ENCODE measurements at places on chromosomes 16 and 17.

- DNase-seq = no peak
- no peaks in the 10 kb centered on the region for H3K27me3 ChIP-seq
- no peaks in the 10 kb centered on the region for H3K36me3 ChIP-seq
- H3K4me3 ChIP-seq = peak overlapping the region; percentile 79
- H3K4me1 ChIP-seq = peaks cover 19% of the 10 kb centered on the region
Measured at GRCh38 chr16:693766-694165, 3.6 kb upstream of the WDR24 start.

GRCh38 chr17:11954936-11955335 is 42.3 kb downstream of the ZNF18 start:
- H3K4me3 ChIP-seq = no peak overlapping the region
- peaks cover 8% of the 10 kb centered on the region for H3K36me3 ChIP-seq
- no peaks in the 10 kb centered on the region for H3K4me1 ChIP-seq
- H3K27ac ChIP-seq = no peak overlapping the region
- no peaks in the 10 kb centered on the region for H3K27me3 ChIP-seq
- no peak for DNase-seq

DNA sequence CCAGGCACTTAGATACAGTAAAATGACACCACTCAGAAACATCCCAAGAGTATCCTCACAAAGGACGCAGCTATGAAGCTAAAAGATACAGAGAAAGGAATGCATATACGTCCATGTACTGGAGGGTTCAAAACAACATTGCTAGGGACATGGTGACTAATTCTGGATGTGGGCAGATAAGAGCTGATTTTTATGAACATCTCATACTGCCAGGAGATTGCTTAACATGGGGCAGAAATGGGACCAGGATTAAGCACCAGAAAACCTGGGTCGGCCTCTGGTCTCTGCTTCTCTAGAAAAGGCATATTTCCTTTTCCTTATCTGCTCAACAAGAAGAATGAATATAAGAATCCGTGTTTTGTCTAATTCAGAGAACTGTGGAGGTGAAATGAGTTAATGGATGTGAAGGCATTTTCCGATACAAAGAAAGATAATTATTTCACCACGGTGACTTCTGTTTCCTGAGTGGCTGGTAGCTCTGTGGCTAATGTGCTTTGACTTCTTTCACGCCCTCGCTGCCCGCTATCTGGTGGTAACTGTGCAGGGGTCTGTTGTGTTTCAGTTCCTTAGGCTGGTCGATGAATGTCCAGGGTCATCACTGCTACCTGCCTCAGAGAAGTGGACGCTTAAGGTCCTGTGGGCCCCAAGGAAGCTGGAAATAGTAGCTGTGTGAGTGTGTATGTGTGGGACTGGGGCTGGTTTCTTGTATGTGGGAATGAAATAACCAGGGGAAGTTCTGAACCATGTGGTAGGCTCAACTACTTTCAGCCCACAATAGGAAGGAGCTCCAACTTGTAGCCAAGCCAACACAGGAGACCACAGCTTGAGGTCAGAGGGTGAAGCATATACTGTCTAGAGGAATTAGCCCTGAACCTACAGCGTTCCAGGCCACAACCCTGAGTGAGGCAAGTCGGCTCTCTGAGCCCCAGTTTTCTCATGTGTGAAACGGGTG is 15.8 kb upstream of the CCL5 start:
- peaks cover 14% of the 10 kb centered on the region for H3K27me3 ChIP-seq
- H3K27ac ChIP-seq = no peak overlapping the region
- H3K4me1 ChIP-seq = peaks cover 10% of the 10 kb centered on the region
- DNase-seq = no peak

DNA sequence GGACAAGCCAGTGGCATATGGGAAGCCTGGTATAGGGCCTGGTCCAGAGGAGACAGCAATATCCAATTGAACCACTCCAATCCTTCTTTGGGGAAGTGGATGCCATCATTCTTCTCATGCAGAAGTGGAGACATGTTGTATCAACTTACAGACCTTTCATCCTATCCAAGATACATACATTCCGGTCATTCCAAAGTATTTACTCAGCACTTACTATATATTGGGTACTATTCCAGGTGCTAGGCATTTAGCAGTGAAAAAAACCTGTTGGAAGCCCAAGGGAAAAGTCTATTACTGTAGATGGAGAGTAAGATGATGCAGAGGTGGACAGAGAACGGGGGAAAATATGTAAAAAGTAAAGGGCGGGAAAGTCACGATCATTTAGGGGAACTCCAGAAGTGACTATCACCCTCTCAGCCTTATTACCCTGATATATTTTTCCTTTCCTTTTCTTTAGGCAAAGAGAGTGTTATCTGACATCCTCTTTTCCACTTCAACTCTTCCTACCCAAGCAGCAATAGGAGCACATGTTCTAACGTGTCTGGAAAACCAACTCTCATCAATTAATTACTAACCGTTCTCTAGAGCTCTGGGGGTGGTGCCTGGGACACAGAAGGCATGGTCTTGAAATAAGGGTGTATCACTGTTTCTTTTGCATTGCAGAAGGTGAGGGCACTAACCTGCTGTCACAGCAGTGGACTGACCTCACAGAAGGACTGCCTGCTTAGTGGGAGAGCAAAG is 210.1 kb upstream of the MAF start:
- H3K4me3 ChIP-seq = no peak overlapping the region
- no peaks in the 10 kb centered on the region for H3K4me1 ChIP-seq
- H3K36me3 ChIP-seq = no peaks in the 10 kb centered on the region
- no peak overlapping the region for H3K27ac ChIP-seq
- DNase-seq = no peak
- peaks cover 51% of the 10 kb centered on the region for H3K27me3 ChIP-seq

- peak; percentile 25 for DNase-seq
- H3K4me3 ChIP-seq = peak overlapping the region; percentile 96
Measured at GRCh38 chr16:53504665-53505064, 1.7 kb upstream of the AKTIP start.

DNA sequence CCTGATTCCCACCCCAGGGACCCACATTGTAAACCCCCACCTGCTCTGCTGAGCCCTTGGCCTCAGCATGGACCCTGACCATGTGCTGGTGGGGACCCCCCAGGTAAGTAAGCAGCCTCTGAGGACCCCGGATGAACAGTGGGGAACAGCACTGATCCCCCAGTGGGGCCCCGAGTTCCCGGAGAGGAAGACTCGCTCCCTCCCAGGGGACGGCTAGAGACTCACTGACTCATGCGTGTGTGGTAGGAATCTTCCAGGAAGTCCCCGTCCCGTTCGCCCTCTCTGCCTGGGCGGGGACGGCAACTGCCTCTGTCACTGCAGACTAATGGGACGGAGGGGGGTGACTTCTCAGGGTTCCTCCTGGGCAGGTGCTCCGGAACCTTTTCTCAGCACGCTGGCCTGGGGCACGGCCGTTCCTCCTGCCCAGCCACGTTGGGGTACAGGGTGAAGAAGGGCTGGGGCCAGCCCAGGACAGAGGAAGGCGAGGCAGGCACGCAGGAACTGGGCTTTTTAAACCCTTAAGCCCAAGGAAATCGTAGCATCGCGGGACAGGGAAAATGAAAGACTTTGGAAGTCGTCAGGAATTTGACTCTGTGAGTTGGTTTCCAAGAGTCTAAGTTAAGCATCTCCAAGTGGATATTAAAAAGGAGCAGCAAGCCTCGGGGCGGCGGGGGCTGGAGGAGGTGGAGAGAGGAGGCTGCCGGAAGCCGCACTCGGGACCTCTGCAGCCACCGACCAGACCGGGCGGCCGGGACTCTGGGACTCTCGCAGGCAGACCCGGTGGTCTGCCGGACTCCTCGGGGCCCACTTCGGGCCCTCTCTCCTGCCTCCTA is 178.7 kb downstream of the SEC14L1 start:
- no peaks in the 10 kb centered on the region for H3K36me3 ChIP-seq
- H3K27ac ChIP-seq = peak overlapping the region; percentile 94
- DNase-seq = peak; percentile 41

DNA sequence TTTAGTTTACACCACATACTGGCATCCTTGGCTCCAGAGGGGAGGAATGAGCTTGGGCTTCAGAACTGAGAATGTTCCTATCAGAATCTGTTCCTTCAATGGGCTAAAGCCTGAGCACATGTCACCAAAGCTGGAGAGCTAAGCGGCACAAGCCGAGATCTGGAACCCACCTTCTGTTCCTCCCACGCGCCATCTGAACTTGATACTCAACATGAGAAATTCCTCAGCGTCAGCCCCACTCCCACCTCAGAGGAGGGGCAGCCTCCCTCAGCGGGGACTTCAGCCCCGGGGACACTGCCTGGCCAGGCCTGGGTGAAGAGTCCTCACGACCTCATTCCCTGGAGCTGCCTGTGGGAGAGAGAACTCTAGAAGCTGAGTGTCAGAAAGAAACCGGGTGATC is 22.8 kb upstream of the SLC47A1 start:
- H3K27me3 ChIP-seq = peaks cover 4% of the 10 kb centered on the region
- peak overlapping the region; percentile 50 for H3K4me3 ChIP-seq
- no peak for DNase-seq
- peaks cover 14% of the 10 kb centered on the region for H3K4me1 ChIP-seq
- no peak overlapping the region for H3K27ac ChIP-seq
- H3K36me3 ChIP-seq = peaks cover 2% of the 10 kb centered on the region

GRCh38 chr17:9644910-9645751 is at the start of gene USP43:
USP43 (plus strand) TSS chr17:9645517; CDS start chr17:9645633, 116 bp downstream.
- H3K36me3 ChIP-seq = peaks cover 4% of the 10 kb centered on the region
- DNase-seq = no peak
- peaks cover 34% of the 10 kb centered on the region for H3K27me3 ChIP-seq
- no peak within 1 kb of the TSS for H3K27ac ChIP-seq

DNA sequence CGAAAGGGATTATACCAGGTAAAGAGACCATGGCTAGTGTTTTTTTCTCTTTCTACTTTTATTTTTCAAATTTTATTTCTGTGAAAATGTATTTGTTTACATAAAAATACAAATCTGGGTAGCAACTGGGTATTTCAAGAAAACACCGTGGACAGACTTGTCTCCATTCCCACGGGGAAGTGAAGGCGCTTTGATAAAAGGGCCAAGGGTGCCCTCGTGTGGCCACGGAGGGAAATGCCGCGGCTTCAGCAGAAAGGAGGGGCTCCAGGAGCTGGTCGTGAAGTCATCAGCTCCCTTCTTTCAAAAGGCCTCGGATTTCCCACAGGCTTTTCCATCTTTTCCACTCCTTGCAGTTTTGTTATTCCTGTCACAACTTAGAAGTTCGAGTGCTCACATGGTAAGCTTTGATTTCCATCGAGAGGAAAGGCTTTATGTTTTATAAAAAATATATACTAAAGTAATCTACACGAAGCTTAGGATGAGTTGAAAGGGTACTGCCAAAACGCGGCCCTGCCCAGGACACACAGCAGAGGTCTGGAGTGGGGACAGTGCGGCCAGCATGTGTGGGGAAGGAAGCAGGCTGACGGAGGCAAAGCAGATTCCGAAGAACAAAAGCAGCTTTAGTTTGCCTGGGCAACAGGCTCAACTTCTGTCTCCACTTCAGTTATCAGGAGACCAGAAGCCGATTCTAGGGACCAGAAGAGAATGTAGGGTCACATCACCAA is 15.3 kb upstream of the MNT start:
- peak overlapping the region; percentile 51 for H3K27ac ChIP-seq
- no peaks in the 10 kb centered on the region for H3K27me3 ChIP-seq
- no peaks in the 10 kb centered on the region for H3K36me3 ChIP-seq
- no peak overlapping the region for H3K4me3 ChIP-seq
- no peaks in the 10 kb centered on the region for H3K4me1 ChIP-seq

DNA sequence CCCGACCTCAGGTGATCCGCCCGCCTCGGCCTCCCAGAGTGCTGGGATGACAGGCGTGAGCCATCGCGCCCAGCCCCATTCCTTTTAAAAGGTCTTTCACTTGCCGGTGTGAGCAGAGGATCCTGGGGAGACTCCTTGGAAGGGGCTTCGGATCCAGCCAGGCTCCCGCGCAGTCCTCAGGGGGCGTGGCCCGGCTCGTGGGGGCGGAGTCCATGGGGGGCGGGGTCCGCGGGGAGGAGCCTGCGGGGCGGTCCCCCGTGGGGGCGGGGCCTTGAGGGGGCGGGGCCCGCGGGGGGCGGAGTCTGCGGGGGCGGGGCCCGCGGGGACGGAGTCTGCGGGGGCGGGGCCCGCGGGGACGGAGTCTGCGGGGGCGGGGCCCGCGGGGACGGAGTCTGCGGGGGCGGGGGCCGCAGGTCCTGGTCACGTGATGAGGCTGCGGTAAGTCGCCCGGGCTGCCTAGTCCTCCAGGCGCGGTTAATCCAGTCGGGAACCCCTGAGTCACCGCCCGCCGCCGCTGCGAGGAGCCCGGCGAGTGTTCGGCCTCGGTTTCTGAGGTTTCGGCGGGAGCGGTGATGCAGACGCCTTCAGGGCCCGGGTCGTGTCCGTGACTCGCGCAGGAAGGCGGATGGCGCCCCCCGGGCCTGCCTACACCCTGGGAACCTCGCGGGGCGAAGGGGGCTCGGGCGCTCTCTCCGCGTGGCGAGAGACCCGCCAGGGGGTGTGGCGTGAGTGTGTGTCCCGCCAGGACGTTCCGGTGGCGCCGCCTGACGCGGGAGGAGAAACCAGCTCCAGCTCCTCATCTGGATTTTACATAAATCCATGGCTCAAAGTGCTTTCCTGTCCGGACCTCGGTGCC is 23.6 kb upstream of the ABR start:
- no peaks in the 10 kb centered on the region for H3K36me3 ChIP-seq
- no peaks in the 10 kb centered on the region for H3K27me3 ChIP-seq
- DNase-seq = peak; percentile 50
- peaks cover 19% of the 10 kb centered on the region for H3K4me1 ChIP-seq
- peak overlapping the region; percentile 56 for H3K4me3 ChIP-seq

DNA sequence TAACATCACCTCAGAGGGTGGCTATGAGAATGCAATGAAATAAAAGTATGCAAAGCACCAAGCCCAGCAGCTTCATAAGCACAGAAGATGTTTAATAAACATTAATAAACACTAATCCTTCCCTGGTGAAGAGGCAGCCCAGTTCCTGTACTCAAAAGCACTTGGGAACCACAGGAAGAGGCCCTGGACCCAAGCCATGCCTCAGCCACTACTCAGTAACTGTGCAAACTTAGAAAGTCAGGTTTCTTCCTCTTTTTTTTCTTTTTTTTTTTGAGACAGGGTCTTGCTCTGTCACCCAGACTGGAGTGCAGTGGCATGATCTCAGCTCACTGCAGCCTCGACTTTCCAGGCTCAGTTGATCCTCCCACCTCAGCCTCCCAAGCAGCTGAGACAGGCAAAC is 5.3 kb downstream of the ARHGAP17 start:
- peaks cover 57% of the 10 kb centered on the region for H3K4me1 ChIP-seq
- H3K4me3 ChIP-seq = no peak overlapping the region
- H3K27me3 ChIP-seq = no peaks in the 10 kb centered on the region
- H3K36me3 ChIP-seq = peaks cover 10% of the 10 kb centered on the region
- DNase-seq = no peak

GRCh38 chr16:22267764-22268163 is 29.4 kb upstream of the POLR3E start:
- H3K27me3 ChIP-seq = no peaks in the 10 kb centered on the region
- no peak overlapping the region for H3K27ac ChIP-seq
- peaks cover 12% of the 10 kb centered on the region for H3K4me1 ChIP-seq
- DNase-seq = no peak
- H3K36me3 ChIP-seq = peaks cover 4% of the 10 kb centered on the region
- no peak overlapping the region for H3K4me3 ChIP-seq

DNA sequence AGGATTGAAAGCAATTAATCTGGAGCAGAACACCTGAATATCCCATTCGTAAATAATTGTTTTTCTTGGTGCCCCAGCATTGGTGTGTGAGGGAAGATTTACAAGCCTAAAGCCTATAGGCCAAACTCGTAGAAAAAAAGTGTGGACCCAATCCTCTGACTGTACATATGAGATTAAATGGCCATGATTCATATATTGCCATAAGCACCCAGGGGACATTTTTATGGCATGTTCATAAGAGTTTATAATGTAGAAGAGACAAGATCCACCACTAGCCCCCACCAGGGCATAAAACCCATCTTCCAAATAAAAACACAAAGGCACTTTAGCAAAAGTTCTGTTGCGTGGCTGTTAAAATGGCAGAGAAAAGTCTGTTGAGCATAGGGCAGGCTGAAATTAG is 15.5 kb upstream of the SALL1 start:
- no peak for DNase-seq
- peaks cover 4% of the 10 kb centered on the region for H3K27me3 ChIP-seq
- H3K4me1 ChIP-seq = no peaks in the 10 kb centered on the region
- H3K4me3 ChIP-seq = no peak overlapping the region
- H3K27ac ChIP-seq = no peak overlapping the region
